ENCODE measurements at places on chromosomes 13 and 19. TPM values are rescaled to one million over a fixed set of nuclear protein-coding genes. Genes with fewer than 3 reads are reported as not detected.

GRCh38 chr19:41366089-41366488, 2.1 kb upstream of the B9D2 start:
- H3K36me3 ChIP-seq: peaks cover 6% of the 10 kb centered on the region
- DNase-seq: no peak
- peak overlapping the region; percentile 58 for H3K27ac ChIP-seq
- H3K4me3 ChIP-seq: peak overlapping the region; percentile 85

- H3K4me3 ChIP-seq: no peak overlapping the region
- DNase-seq: no peak
- no peak overlapping the region for H3K27ac ChIP-seq
- no peaks in the 10 kb centered on the region for H3K4me1 ChIP-seq
- no peaks in the 10 kb centered on the region for H3K36me3 ChIP-seq
Observed at GRCh38 chr19:31497709-31498108, 148.5 kb upstream of the TSHZ3 start.

GRCh38 chr19:50899569-50899968, 11.6 kb downstream of the KLK4 start:
- DNase-seq: no peak
- H3K4me1 ChIP-seq: no peaks in the 10 kb centered on the region

The CACNG8 gene
- 0.23 TPM for total RNA-seq

DNA sequence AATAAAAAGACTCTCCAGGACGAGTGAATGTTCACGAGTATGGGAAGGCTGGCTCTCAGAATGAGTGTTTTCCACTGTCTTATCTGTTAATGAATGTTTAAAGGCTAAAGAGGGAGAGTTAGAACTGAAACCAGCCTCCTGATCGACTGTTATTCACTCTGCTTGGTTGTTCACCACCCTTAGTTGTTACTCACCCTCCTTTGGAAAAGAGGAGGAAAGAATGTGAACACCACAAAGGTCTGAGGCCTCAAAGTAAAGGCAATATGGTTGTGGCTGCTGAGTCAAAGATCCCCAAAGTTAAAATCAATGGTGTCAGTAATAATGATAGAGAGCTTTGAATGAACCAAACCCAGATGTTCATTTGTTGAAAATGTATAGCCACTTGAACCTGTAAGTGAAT, 1793.2 kb upstream of the PCDH20 start:
- H3K4me3 ChIP-seq: no peak overlapping the region
- H3K27ac ChIP-seq: no peak overlapping the region
- no peaks in the 10 kb centered on the region for H3K36me3 ChIP-seq
- H3K27me3 ChIP-seq: no peaks in the 10 kb centered on the region

The SLC17A7 gene
- 0.23 TPM for total RNA-seq

The ZNF541 gene
- total RNA-seq: not detected

GRCh38 chr19:7751157-7751783, 3.9 kb upstream of the CD209 start:
- DNase-seq: no peak
- H3K4me3 ChIP-seq: no peak overlapping the region
- H3K27me3 ChIP-seq: peaks cover 57% of the 10 kb centered on the region

- no peaks in the 10 kb centered on the region for H3K36me3 ChIP-seq
- H3K27ac ChIP-seq: no peak overlapping the region
- H3K27me3 ChIP-seq: peaks cover 28% of the 10 kb centered on the region
Observed at GRCh38 chr13:26996965-26997752, 174.5 kb downstream of the USP12 start.

Data from neural crest cell (in vitro differentiated cells).